ENCODE measurements at places on chromosomes 2 and 18. TPM values are rescaled to one million over a fixed set of nuclear protein-coding genes. Genes with fewer than 3 reads are reported as not detected.

ACADL gene
- 9.6 TPM for polyA plus RNA-seq

GAREM2 gene
- 5.4 TPM for polyA plus RNA-seq

DNA sequence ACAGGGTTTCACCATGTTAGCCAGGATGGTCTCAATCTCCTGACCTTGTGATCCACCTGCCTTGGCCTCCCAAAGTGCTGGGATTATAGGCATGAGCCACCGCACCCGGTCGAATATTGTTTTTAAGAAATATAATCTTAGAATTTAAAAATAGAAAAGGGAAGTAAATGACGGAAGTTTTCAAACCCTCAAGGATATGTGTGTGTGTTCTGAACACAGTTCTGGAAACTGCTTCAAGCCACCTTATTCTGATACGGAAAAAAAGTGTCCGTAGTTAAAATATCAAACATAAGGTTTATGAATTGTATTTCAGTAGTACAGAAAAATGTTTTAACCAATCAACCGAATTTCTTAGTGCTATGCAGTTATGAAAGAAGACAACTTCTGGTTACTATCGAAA lies 115.9 kb downstream of the UPP2 start:
- no peak for DNase-seq

- no peak for DNase-seq
These were observed 9.5 kb upstream of the MALL start for GRCh38 chr2:110124939-110125691.

DNA sequence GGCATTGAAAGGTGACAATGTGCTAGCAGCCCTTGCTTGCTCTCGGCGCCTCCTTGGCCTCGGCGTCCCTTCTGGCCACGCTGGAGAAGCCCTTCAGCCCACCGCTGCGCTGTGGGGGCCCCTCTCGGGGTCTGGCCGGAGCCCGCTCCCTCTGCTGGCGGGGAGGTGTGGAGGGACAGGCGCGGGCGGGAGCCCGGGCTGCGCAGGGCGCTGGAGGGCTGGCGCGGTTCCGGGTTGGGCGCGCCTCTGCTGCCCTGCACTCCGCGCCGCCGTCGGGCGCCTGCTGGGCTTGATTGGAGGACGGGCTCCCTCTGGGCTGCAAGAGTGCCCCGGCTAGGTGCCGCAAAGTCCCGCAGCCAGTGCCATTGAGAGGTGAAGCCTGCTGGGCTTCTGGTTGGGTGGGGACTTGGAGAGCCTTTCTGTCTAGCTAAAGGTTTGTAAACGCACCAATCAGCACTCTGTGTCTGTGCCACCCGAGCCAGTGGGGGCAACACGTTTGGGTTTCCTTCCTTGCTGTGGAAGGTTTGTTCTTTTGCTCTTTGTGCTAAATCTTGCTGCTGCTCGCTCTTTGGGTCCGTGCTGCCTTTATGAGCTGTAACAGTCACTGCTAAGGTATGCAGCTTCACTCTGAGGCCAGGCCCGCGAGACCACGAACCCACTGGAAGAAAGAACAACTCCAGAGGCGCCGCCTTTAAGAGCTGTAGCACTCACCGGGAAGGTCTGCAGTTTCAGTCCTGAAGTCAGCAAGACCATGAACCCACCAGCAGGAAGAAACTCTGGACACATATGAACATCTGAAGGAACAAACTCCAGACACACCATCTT lies 14.8 kb upstream of the IMP4 start:
- DNase-seq, result peak; percentile 31

Measured in muscle of back (tissue), 13 donors.